ENCODE measurements at places on chromosomes 5 and 9.

DNA sequence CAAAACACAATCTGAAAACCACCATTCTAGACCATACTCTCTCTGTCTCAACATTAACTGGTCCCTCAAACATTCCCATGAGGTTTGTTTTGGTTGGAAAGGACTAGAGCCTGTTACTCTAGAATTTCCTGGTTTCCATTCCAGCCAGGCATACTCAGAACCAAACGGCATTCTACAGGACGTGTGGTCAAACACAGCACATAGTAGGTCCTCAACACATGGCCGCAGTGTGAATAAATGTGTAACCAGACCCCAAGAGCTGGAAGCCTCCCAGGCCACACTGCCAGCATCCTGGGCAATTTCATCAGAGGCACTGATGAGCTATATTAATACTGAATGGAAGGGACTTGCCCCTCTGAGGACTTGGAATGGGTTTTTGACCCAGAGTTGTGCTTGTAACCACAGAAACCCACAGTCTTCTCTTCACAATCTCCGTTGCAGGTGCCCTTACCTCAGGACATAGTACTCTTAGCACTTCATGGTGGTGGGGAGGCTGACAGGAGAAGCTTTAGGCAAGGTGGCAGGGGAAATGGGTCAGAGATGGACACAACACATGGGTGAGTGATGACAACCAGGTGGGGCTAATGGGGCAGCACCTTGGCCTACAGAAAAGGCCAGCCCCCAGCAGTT is 66.0 kb downstream of the ZNF366 start:
- no peak for DNase-seq

DNA sequence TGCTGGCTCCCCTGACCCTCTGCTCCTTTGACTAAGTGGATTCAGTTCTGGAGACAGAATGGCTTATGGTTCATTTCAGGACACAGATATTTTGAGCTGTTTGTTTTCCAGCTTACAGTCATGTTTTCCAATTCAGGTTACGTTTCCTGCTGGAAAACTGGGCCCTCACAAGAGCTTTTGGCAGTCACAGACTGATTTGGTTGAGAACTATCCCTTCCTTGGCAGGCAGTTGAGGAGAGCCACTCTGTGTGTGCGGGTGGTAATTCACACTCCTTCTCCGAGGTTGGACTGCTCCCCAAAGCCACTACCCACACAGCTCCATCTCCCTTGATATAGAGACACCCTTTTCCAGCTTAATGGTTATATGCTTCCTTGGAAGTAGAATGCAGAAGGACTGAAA is 534.5 kb downstream of the TMEM38B start:
- DNase-seq = no peak

GRCh38 chr5:142605611-142606010 is 80.3 kb downstream of the FGF1 start:
- DNase-seq = no peak

DNA sequence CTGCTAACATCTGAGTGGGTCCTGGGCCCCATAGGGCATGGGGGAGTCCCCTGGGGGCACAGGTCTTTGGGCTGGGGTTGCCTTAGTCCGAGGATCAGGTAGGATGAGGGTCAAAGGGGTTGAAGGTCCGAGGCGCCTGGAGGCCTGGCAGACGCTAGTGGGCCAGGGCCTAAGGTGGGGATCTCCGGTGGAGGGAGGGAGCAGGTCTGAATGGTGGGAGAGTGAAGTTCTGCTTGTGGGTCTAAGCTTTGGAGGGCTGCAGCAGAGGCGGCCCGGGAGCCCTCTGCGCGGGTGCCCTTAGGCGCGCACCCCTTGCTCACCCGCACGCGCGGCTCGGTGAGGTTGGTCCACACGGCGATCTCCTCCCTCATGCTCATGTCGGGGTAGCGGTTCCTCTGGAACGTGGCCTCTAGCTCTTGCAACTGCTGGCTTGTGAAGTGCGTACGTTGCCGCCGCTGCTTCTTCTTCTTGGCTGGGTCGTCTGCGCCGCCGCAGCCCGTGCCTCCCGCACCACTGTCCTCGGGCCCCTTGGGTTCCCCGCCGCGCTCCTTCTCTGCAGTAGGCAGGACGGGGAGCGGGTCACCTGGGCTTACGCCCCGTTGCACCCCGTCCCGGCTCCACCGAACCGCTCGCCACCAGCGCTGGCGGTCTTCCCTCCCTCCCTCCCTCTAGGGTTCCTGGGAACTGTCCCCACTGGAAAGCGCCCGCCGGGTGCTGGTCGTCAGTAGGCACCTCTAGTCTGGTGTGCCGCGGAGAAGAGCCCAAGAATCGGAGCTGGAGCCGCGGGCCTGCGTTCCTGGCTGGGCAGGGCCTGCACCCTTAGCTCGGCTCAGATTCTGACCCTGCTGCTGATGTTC is 2.8 kb downstream of the PITX1 start:
- no peak for DNase-seq

DNA sequence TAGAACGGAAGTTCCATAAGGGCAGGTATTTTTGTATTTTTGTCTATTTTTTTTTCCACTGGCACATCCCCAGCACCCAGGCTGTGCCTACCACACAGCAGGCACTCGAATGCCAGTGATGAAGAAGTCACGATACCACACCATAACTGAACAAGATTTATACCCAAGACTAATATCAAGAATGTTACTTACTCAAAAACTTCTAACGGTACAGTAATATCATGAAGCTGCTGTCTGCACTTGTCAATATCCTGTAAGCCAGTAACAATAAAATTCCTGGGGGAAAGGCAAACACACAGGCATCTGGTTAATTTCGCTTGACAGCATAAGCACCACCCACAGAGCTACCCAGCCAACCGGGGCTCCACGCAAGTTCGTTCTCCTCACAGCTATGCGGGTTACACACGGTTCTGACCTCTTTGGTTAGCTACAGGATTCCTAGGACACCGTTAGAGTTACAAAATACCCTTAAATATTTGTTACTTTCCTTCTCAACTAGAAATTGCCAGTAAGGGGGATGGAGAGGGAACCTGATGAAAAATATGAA is 1.3 kb downstream of the MED10 start:
- no peak for DNase-seq

GRCh38 chr5:167912941-167913665 is 378.3 kb upstream of the WWC1 start:
- no peak for DNase-seq

GRCh38 chr5:7852542-7852941 is 1.6 kb upstream of the CFAP90 start:
- no peak for DNase-seq

GRCh38 chr9:35071814-35072460 is 488 bp downstream of the VCP start:
- peak; percentile 77 for DNase-seq

DNA sequence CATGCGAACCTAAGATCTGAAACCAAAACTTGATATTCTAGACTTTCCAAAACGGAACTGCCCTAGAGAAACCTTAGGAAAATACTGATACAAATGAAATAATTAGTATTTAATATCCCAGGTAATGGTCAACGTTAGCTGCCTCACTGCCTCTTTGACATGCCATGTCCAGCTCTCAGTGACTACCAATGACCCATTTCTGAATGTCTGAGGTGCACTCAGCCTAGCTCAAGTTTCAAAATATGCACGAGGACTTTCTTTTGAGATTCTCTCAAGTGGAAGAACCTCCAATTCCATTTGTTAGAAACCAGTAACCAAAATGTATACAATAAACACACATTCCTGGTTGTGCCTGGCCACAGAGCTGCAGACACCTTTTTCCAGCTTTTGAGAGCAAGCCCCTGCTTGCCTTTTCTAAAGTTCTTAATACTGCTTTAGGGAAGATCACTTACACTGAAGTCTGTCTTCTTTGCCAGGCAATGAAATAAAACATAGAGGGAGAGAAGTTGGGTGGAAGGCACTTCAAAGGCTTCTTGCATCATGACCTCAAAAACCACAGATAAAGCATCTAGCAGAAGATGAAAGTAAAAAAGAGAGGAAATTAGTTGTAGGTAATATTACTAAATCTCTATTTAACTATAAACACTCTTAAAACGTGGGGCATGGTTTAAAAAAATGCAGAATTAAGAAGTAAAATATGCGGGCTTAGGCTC is 87.9 kb downstream of the MRPS27 start:
- DNase-seq = no peak

- no peak for DNase-seq
These were observed 544.7 kb upstream of the KLF4 start for GRCh38 chr9:108033976-108034964.

Measured in NCI-H460 (cell line).